ENCODE measurements at places on chromosomes 7 and 10.

DNA sequence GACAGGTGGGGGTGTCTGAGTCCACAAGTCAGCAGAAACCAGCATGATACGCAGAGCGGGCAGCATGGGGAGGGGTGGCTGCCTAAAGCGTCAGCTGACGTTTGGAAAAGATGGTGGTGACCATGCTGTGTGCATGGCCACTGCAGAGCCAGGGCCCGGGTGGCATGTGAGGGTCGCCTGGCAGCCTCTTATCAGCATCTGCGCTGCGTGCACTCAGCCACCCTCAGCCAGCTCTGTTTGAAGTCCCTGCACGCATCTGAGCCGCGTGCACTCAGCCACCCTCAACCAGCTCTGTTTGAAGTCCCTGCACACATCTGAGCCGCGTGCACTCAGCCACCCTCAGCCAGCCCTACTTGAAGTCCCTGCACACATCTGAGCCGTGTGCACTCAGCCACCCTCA is 61.5 kb downstream of the WDR37 start:
- no peak for DNase-seq

DNA sequence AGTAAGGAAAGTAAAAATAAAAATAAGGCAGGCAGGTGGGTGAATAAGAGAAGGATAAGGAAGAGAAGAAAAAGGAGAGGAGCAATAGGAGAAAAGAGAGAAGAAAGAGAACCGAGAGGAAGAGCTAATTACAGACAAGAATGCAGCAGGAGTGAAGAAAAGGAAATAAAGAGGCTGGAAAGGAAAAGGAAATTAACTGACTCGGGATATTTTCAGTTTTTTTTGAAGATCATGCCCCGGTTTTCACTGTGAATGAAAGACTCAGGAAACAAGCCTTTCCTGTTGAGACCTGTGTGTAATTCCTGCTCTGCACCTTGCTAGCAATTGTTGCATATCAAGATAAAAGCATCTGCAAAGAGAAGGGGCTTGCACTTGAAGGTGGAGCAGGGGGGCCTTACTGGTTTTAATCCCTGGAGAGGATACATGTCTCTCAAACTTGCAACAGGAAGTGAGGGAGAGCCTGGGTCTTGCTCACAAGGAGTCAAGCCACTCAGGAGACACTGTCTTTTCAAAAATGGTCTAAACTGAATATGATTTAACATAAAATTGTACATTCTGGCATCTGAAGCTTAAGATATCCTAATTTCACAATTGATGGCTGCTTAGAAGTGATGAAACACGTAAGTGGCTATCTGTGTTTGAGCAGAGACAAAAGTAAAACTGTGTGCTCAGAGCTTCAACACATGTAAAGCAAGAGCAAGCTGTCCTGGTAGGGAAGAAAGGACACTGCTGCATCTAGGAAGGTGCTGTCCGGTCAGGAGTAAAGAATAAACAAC is 157.6 kb downstream of the FAM107B start:
- DNase-seq, result no peak

- DNase-seq, result no peak
These were observed 7.0 kb downstream of the OSBPL3 start for GRCh38 chr7:24972991-24973390.

DNA sequence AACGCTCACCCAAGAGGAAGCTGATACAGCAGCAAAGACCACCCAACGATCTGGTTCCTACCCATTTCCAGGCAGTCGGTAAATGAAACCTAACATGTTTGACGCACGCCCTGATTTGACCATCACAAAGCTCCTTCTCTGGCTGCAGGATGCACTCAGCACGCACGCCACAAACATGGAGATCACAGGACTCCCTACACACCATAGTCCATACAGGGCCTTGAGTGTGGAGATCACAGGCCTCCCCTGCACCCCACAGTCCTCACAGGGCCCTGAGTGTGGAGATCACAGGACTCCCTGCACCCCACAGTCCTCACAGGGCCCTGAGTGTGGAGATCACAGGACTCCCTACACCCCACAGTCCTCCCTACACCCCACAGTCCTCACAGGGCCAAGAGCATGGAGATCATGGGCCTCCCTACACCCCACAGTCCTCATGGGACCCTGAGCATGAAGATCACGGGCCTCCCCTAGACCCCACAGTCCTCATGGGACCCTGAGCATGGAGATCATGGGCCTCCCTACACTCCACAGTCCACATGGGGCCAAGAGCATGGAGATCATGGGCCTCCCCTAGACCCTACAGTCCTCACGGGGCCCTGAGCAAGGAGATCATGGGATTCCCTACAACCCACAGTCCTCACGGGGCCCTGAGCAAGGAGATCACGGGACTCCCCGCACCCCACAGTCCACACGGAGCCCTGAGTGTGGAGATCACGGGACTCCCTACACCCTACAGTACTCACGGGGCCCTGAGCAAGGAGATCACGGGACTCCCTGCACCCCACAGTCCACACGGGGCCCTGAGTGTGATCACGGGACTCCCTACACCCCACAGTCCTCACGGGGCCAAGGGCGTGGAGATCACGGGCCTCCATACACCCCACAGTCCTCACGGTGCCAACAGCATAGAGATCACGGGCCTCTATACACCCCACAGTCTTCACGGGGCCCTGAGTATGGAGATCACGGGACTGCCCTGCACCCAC is 409.2 kb downstream of the DNAJB6 start:
- DNase-seq, result no peak

GRCh38 chr7:31647511-31647910 is 39.5 kb upstream of the PPP1R17 start:
- DNase-seq, result no peak

DNA sequence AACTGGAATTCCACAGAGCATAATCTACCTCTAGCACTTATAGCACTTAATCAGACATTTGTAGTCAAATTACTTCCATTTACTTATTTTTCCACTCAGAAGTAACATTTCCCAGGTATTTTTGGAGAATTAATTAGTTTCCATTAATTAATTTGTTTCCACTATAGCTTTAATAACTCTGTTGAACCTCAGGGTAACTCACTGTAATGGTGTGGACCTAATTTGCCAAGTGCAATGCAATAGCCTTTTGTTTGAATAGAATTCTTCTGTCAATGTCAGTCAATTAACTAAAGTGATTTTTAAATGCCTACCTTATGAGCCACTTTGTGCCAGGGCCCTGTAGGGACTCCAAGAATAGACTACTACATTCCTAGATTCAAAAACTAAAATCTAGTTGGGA is 115.4 kb downstream of the CSTF2T start:
- no peak for DNase-seq

DNA sequence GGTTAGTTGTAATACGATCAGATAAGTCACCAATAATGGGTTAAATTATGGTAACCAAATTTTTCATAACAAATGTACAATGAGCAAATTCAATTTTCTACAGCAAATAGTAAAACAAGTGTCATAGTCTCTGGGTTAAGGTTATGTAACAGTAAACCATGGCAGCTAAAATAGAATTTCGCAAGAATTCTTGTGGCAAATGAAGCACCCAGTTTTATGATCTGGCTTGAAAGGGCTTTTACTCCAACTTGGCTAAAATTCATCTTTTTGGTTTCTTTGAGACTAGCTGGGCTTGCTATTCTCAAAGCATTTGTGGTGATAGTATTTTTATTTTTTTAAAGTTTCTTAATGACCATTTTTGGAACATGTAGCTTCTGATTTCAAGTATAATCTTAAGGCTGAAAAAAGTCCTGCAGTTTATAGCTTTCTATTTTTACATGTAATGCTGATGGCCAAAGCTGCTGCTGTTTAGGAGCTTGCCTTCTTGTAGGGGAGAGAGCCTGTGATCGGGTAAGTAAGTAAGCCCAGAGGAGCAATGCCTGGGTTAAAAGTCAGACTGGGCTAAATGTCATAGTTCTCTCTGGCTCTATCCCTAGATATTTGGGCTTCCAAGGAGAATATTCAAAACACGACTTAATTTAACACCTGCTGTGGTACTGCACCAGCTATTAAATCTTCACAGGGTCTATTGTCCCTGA is 55.5 kb upstream of the SYPL1 start:
- no peak for DNase-seq

GRCh38 chr10:72162978-72163377 is 52.8 kb upstream of the ANAPC16 start:
- DNase-seq, result no peak

DNA sequence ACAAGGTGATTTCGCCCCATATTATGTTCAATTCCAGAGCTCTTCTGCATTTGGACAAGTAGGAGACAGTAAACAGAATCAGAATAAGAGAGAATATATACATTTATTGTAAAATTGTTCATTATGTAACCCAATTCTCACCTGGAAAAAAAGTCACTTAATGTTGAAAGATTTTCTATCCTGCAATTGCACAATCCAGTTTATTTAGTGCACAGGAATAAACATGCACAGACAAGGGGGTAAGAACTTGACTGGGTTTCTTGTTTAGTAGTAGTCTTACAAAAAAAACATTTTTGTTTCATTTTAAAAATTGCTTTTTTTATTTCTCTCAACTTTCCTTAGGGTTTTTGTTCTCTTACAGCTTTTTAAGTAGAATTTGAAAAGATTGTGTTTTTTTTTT is 126.6 kb downstream of the SAMD9 start:
- DNase-seq, result no peak

DNA sequence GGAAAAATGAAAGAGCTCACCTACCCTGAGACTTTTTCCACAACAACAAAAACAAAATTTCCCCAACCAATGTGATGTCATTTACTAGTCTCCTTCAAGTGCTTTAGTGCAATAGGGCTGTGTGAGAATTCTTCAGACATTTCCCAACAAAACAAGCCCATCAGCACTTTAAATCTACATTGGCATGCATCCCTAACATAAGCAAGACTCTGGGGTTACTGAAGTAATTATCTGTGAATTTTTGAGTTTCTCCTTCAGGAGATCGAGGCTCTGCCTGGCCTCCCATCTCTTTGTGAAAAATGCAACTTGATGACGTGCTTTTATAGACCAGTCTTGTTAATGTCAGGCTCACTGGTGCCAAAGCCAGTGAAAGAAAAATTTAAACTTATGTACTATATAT is 255.6 kb downstream of the GFRA1 start:
- no peak for DNase-seq

DNA sequence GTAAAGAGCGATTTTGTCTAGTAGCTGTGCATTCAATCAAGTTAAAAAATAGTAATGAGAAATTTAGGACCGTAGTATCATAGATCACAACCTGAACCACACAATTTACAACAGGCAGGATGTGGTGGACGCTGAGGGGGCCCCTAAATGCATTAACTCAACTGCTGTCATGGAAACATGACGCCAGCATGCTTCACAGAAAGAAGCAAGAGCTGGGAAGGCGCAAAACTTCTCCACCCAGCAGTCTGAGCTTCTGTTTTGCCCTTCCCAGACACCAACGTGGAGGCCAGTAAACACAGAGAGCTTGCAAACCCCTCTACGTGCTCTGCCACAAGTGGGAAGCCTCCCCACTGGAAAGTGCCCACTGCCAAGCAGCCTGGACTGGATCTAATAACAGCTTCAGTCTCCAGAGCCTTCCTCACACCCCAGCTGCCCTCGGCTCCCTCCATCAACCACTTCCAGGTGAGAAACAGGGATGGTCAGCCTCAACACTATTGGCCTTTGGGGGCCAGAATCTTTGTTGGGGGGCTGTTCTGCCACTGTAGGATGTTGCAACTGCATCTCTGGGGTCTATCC is 151.8 kb downstream of the SFMBT2 start:
- DNase-seq, result peak; percentile 56

GRCh38 chr7:82823073-82823472 is 339.6 kb downstream of the PCLO start:
- DNase-seq, result no peak

- no peak for DNase-seq
These were observed 13.6 kb downstream of the CSTF2T start for GRCh38 chr10:51685768-51686167.

GRCh38 chr7:18489624-18490023 is 5.9 kb upstream of the HDAC9 start:
- DNase-seq, result no peak

- no peak for DNase-seq
These were observed 333.3 kb downstream of the CACNA2D1 start for GRCh38 chr7:82110146-82110840.

DNA sequence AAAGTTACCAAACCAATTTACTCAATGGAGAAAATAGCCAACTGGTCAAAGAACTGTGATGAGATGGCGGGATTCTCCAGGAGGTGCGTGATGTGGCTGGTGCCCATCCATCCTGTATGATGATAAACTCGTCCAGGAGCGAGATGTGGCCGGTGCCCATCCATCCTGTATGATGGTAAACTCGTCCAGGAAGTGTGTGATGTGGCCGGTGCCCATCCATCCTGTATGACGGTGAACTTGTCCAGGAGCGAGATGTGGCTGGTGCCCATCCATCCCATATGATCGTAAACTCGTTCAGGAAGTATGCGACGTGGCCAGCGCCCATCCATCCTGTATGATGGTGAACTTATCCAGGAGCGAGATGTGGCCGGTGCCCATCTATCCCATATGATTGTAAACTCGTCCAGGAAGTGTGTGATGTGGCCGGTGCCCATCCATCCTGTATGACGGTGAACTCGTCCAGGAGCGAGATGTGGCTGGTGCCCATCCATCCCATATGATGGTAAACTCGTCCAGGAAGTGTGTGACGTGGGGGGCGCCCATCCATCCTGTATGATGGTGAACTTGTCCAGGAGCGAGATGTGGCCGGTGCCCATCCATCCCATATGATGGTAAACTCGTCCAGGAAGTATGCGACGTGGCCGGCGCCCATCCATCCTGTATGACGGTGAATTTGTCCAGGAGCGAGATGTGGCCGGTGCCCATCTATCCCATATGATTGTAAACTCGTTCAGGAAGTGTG is 496.2 kb downstream of the DNAJB6 start:
- no peak for DNase-seq

DNA sequence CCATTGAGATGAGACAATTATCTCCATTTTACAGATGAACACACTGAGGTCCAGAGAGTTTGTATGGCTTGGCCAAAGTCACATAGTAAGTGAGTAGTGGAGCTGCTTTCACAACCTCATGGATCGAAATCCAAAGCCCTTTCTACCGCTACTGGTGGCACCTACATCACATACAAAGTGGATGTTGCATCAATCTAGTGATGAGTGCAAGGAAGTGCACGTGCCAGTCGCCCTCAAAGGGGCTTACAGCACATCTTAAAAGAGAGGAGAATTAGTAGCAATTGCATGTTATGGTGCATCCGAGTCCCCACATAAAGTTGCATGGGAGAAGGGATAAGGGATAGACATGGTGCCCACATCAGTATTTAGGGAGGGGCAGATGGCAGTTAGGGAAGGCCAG is 31.0 kb upstream of the GPR26 start:
- DNase-seq, result no peak

Data from activated T-cell treated with anti-CD3 and anti-CD28 coated beads for 4 hours (primary cell).